Fibroblast of skin of left quadriceps (primary cell): ENCODE measurements at places on chromosomes 2 and 18.

GRCh38 chr2:199407421-199407820 lies 50.3 kb downstream of the SATB2 start:
- DNase-seq: no peak

GRCh38 chr2:193843675-193844074 lies 1648.9 kb upstream of the TMEFF2 start:
- no peak for DNase-seq

- DNase-seq: no peak
Observed at GRCh38 chr2:120444691-120445240, 98.8 kb downstream of the INHBB start.

- DNase-seq: no peak
Observed at GRCh38 chr2:204510709-204511420, 34.4 kb upstream of the PARD3B start.

GRCh38 chr18:56423626-56424025 lies 214.8 kb downstream of the TXNL1 start:
- DNase-seq: no peak

DNA sequence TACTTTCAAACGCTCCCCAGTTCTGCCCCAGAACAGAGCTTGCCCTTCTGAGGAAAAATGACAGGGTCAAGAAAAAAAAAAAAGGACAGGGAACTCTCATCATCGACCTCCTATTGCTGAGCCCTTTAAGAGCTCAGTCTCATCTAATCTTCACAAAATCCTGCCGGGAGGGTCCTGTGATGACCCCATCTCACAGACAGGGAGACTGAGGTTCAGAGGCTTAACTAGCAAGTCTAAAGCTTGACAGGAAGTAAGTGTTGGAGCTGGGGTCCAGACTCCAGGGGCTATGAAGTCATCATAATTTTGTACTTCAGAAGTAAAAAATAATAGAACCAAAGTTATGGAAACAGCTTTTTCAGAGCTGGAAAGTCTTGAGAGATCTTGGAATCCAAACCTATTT lies 171.1 kb upstream of the MYCN start:
- DNase-seq: no peak
